ENCODE measurements at places on chromosomes 5 and 9.

DNA sequence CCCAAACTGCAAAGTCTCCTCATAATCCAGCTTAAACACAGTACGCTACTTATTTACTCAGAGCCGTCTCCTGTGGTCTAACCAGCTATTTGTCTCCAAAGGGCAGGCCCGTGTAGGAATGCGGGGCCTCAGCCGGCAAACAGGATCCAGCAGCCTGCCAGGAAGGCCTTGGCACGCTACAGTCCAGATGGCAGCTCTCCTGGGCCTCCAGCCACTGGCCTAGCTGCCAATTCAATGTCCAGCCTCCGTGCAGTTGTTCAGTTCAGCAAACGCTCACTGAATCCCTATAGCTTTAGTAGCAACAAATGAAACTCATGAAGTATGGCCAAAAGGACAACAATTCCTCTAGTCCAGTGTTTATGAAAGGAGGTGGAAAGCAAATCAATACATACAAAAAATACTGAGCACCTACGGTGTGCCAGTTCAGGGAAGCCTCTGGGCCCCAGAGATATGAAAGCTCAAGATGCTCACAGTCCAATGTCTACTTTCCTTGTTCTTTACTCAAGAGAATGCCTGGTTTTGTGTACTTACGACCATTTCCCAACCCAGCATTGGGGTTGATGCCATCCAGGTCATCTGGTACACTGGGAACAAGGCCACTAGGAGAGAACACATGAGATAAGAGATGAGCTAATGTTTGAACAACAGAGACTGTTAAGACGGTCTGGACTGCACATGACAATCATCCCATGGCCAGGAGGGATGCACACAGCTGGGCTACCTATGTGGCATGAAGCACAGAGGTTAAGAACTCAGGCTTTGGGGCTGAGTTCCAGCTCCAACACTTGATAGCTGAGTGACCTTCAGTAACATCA, 8.3 kb downstream of the CDK5RAP2 start:
- DNase-seq: no peak

DNA sequence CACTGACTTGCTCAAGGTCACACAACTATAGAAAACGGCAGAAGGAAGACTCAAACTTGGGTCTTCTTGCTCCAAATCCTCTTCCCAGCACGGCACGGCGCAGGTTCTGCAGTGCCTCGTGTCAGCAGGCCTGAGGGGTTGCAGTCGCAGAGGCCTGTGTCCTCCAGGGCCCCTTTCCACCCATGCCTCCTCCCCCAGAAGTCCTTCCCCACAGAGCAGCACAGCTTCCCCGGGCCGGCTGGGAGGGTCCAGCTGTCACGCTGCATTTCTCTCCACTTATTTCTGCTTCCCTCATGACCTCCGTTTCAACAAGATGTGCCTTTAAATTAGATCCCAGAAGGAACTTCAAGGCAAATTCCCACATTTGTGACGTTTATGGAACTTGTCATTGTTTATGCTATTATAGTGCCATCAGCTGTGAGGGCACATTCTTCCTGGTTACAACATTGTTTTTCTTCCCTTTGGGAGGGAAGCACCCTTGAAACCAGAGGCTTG, 148.4 kb downstream of the C5orf15 start:
- DNase-seq: no peak

DNA sequence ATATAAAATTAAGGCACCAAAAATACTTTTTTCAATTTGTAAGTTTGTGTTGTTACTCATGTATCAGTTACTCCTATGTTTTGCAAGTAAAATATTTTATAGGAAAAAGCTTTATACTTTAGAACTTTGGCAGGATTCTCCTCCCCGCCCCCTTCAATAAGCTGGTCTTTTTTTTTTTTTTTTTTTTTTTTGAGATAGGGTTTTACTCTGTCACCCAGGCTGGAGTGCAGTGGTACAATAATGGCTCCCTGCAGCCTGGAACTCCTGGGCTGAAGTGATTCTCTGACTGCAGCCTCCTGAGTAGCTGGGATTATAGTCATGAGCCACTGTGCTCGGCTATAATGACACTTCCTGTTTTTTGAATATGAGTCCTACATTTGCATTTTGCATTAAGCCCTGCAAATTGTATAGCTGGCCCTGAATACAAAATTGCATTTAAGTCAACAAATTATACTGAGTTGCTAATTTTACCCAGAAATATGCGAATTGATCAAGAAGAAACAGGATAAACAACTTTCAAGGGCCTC, 192.9 kb downstream of the PIK3R1 start:
- DNase-seq: no peak

- no peak for DNase-seq
Measured at GRCh38 chr5:124337996-124338395, 408.4 kb downstream of the ZNF608 start.

- no peak for DNase-seq
Measured at GRCh38 chr5:91114658-91115057, 268.5 kb downstream of the ARRDC3 start.

DNA sequence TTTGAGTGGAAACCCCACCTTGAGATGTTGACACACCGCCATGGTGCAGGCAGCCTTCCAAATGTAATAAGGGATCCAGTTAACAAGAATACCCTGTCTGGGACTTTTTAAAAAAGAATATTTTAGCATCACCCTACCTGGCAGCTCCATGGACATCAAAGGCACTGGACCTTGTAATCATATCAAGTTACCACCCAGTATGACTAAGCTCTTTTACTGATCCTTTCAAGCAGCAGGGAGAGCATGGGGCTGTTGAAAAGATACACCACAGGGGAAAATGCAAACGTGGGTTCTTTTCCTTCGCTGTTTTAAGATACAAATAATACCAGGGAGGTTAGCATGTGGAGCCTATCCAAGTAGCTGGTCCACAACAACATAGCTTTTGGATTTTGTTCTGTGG, 211.2 kb downstream of the SAXO1 start:
- no peak for DNase-seq
